ENCODE measurements at places on chromosomes 13 and 19. TPM values are rescaled to one million over a fixed set of nuclear protein-coding genes. Genes with fewer than 3 reads are reported as not detected.

GRCh38 chr19:7545300-7545699, 9.8 kb downstream of the PNPLA6 start:
- H3K4me3 ChIP-seq, result no peak overlapping the region
- H3K27me3 ChIP-seq, result no peaks in the 10 kb centered on the region
- no peaks in the 10 kb centered on the region for H3K36me3 ChIP-seq
- DNase-seq, result no peak
- H3K4me1 ChIP-seq, result no peaks in the 10 kb centered on the region
- H3K27ac ChIP-seq, result no peak overlapping the region

DNA sequence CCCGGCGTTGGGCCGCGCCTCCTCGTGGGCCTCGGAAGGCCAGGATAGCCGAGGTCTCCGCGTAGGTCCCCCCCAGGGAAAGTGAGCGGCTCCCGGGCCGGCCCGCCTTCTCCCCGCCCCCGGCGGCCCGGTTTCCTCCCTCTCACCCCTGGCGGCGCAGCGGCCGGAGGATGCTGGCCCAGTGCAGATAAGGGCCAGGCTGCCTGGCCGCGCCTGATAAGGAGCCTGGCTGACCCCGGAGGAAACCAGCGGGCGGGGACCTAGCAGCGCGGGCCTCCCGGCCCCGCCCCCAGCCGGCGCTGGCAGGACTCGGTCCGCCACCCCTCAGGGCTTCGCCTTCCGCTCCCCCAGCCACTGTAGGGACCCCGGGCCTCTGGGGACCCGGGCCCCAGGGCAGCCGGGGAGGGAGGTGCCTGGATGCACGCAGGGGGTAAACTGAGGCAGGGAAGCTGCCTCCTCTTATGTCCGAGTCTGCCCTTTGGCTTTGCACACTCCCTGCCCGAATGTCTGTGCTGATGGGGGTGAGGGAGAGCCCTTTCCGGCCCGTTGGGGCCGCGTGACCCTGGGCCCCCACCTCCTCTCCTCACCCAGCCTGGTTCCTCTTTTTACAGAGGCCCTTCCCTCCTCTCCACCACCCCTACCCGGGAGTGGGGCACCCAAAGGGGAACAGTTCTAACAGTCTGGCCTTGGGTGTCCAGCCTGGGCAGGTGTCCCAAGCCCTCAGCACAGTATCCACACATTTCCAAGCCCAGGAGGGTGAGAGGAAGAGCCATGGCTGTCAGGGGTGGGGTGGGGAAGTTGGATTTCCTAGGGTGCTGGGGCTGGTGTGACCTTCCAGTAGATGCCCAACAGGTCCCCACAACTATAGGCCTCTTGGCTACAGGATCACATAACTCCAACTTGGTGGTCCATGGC, at the start of gene LYL1:
Gene LYL1, minus strand, starts transcription at position 193 of the 915 bp plus-strand sequence. CDS start 1,687 bp downstream, outside the sequence.
- no peaks in the 10 kb centered on the region for H3K36me3 ChIP-seq
- peaks cover 24% of the 10 kb centered on the region for H3K4me1 ChIP-seq
- peak; percentile 79 for DNase-seq

DNA sequence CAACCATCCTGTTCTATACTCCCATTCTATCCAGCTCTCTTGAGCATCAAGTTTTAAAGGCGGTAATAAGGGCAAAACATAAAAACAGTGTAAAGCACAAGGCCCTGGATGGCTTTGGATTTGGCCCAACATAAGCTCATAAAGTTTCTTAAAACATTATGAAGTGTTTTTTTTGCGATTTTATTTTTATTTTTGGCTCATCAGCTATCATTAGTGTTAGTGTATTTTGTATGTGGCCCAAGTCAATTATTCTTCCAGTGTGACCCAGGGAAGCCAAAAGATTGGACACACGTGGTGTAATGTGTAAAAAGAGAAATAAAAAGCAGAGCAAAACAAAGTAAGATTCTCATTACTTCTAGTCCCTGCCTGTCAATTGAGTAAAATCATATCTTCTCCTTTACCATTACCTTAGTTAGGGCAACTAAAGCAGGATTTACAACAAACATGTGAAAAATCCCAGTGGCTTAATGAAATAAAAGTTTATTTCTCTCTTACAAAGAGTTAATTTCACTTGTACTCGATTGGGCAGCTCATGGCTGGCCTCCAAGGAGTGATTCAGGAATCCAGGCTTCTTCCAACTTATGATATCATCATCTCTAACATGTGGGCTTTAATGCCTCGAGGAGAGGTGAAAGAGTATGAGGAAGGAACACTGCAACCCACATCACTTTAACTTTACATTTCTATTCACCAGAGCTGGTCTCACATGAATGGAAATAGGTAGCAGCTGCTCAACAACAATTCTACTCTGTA, 725.2 kb upstream of the SLITRK1 start:
- H3K36me3 ChIP-seq, result no peaks in the 10 kb centered on the region
- H3K27me3 ChIP-seq, result no peaks in the 10 kb centered on the region
- no peak overlapping the region for H3K27ac ChIP-seq
- no peak for DNase-seq
- H3K4me3 ChIP-seq, result no peak overlapping the region
- H3K4me1 ChIP-seq, result no peaks in the 10 kb centered on the region

DNA sequence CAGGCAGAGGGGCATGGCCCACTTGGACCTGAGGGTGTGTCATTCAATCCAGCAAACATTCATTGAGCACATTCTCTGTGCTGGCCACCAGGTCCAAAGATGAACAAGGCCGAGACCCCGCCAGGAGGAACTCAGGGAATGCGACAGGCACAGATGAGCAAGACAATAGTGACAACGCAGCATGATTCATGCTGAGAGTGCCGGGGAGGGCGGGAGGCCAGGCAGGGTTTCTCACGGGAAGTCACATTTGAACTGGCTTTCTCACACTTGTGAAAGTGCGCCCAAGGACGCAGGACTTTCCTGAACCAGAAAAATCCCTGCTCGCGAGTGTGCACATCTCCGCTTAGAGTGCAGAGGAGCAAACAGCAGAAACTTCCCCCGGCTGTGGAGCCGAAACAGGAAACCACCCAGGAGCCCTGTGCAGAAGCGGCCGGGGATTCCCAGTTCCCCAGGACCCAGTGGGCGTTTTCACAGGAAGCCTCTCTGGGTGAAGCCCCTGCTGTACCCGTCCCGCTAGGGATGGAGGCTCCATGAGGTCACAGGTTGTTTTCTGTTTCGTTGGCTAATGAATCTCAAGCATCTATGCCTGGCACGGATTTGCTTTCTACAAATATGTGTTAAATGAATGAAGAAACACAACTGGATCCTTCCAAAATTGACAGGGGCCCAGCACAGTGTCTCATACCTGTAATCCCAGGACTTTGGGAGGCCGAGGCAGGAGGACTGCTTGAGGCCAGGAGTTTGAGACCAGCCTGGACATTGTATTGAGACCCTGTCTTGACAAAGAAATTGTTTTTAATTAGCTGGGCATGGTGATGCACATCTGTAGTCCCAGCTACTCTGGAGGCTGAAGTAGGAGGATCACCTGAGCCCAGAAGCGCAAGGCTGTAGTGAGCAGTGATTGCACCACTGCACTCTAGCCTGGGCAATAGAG, 68.4 kb upstream of the TM9SF2 start:
- H3K27me3 ChIP-seq, result no peaks in the 10 kb centered on the region
- H3K36me3 ChIP-seq, result no peaks in the 10 kb centered on the region
- peak; percentile 77 for DNase-seq
- no peak overlapping the region for H3K4me3 ChIP-seq
- H3K27ac ChIP-seq, result no peak overlapping the region
- no peaks in the 10 kb centered on the region for H3K4me1 ChIP-seq

- H3K4me1 ChIP-seq, result no peaks in the 10 kb centered on the region
- H3K27me3 ChIP-seq, result no peaks in the 10 kb centered on the region
- H3K4me3 ChIP-seq, result no peak overlapping the region
- peak; percentile 16 for DNase-seq
- no peak overlapping the region for H3K27ac ChIP-seq
Measured at GRCh38 chr13:50588491-50589130, 254.9 kb downstream of the DLEU7 start.

- H3K4me3 ChIP-seq, result no peak overlapping the region
- DNase-seq, result no peak
- peaks cover 10% of the 10 kb centered on the region for H3K4me1 ChIP-seq
- no peak overlapping the region for H3K27ac ChIP-seq
Measured at GRCh38 chr13:111158136-111158805, 43.2 kb downstream of the ARHGEF7 start.

- peak overlapping the region; percentile 86 for H3K4me3 ChIP-seq
- no peaks in the 10 kb centered on the region for H3K27me3 ChIP-seq
- peak; percentile 99 for DNase-seq
- H3K36me3 ChIP-seq, result peaks cover 9% of the 10 kb centered on the region
- H3K27ac ChIP-seq, result peak overlapping the region; percentile 7
- H3K4me1 ChIP-seq, result peaks cover 18% of the 10 kb centered on the region
Measured at GRCh38 chr19:39031368-39032062, 834 bp downstream of the FBXO27 start.

GRCh38 chr19:44848036-44848811, 2.1 kb downstream of the NECTIN2 start:
- H3K36me3 ChIP-seq, result no peaks in the 10 kb centered on the region
- peak; percentile 87 for DNase-seq

SERTAD1 gene
- total RNA-seq, result 5.1 TPM

OR7D2 gene
- total RNA-seq, result not detected

CLIP3 gene
- 12.4 TPM for total RNA-seq

CALR3 gene
- not detected for total RNA-seq

ATG4D gene
- 55.5 TPM for total RNA-seq

IQCN gene
- 0.35 TPM for total RNA-seq
